CD4-positive, alpha-beta T cell treated with Interleukin-21 for 1 hour (primary cell): ENCODE measurements at places on chromosomes 5 and 9.

DNA sequence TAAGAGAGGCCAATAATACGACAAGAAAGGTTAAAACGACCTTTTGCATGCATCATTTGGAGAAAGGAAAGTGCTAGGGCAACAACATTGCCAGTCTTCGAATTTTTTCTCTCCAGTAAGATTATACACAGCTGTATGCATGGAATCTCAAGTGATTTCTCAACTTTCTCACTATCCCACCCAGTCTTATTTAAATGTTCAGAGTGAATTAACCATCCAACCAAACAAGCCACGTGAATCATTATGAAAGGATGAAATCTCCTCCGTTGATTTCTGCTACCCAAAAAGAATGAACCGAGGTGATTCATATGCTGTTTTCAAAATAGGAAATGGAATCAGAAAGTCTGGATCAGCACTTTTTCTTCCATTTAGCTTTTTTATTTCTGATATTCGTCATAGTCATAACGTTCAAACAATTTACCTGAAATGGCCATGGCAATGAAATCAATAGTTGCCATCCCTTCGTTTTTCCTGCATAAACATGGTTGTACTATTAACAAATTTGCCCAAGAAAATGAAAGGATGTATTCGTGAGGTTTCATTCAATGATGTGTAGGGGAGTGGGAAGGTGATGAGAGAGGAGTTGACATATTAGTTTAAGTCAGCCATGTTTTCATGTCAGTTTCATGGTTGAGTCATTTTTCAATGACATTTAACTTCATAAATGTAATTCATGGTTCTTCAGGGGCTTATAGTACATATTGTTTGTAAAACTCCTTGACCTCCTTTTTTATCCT, 170.9 kb upstream of the WWC1 start:
- DNase-seq, result no peak

- DNase-seq, result no peak
Measured at GRCh38 chr9:76751001-76751400, 13.2 kb upstream of the PCA3 start.

DNA sequence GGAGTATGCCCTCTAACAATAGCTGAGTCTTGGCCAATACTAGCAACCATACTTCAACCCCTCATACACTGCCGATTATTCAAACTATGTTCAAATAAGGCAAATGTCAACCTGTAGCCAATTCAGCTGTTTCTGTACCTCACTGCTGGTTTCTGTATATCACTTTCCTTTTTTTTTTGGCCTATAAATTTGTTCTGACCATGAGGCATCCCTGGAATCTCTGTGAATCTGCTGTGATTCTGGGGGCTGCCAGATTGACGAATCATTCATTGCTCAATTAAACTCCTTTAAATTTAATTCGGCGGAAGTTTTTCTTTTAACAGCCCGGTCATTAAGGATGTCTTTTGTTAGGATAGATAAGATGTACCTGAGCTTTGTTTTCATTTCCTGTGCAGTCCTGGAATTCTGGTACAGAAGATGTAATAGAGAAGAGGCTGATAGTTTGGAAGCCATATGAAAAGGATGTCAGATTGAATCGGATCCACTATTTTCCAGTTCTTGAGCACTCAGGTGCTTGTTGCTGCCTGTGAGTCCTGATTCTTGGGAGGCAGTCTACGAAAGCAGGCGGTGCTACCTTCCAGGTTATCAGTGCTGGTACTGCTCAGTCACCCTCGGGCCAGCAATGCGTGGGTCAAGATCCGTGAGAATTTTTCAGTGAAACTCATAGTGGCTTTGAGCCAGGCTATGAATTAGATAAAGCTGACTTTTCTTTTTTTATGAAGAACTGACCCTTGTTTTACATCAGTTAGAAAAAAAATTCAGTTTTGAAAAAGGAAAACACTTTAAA, 106.2 kb upstream of the TUT7 start:
- DNase-seq, result no peak

DNA sequence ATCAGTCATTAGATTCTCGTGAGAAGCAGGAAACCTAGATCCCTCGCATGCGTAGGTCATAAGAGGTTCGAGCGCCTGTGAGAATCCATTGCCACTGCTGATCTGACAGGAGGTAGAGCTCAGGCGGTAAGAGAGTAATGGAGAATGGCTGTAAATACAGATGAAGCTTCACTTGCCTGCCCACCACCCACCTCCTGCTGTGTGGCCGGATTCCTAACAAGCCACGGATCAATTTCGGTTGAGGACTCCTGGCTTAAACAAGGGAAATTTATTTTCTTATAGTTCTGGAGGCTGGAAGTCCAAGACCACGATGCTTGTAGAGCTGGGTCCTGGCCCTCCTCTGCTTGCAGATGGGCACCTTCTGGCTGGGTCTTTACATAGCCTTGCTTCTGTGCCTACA, 200.4 kb downstream of the PCSK5 start:
- DNase-seq, result no peak

DNA sequence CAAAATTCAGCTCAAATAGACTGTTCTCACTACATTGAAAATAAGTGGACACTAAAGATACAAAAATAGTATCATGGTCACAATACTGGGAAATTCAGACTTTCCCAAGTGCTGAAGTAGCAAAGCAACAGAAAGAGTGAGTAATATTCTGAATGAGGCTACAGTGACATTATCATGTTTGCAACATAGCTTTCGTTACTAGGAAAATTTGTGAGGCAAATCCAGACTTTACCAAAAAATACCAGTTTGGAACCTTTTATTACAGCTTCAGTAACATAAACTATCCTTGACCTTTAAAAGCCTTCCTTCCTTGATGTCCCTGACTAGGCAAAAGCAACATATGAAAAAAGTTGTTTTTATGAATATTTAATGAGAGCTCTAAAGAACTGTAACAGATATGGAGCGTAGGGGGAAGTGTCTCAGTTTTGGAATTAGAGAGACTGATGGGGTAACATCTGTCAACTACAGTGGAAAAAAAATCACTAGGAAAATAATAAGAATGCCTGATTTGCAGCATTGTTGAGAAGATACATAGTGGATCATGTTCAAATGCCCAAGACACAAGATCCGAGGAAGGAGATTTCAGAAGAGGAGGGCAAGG, 312.9 kb downstream of the ADGRV1 start:
- no peak for DNase-seq

- no peak for DNase-seq
Measured at GRCh38 chr9:128454991-128455390, 815 bp upstream of the ODF2 start.

GRCh38 chr5:67190861-67191260, 5.7 kb downstream of the CD180 start:
- DNase-seq, result no peak

GRCh38 chr5:50856401-50857119, 190.1 kb downstream of the PARP8 start:
- DNase-seq, result no peak

DNA sequence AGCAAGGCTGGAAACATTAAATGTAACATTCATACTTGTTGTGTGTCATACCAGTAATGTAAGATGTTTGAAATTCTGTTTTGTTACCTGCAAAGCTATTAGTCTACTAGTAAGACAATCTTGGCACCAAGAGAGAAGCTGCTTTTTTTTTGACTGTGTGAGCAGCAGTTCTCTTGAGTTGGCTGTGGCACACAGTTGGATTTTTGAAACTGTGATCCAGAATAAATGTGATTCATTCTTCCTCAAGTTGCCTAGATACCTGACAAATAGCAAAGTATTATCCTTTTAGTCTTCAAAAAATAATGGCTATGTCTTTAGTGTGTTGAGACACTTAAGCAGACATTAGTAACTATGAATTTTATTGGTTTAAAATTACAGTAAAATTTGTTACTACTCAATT, 57.2 kb upstream of the HAPLN1 start:
- DNase-seq, result no peak

DNA sequence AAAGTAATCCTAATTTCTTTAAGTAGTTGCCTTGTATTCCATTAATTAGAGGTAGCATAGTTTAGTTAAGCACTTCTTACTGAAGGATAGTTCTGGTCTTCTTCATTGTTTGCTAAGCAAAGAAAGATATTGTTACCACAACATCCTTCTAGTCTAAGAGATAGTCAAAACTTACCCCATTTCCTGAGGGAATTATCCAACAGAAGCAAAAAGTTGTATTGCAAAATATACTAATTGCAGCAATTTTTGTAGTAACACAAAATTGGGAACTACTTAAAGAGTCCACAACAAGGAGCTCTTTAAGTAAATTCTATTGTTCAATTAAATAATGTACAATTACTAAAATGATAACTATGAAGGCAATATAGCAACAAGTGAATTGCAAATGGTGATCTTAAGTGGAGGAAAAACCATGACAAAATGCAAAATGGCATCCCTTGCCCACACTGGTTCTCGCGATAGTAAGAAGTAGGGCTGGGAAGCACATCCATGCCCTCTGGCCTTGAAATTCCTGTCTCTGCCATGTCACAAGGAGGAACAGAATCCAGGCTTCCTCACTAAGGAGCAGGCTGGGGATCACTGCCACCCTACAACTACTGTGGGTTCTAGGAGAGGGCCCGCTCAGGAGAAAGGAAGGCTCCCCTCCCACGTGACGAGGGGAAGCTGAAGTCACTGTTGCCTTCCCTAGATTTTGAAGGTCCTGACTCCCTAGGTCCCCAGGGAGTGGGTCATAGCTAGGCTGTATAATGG, 23.3 kb upstream of the MEGF9 start:
- DNase-seq, result no peak

- no peak for DNase-seq
Measured at GRCh38 chr5:140287801-140288521, 14.9 kb downstream of the PFDN1 start.

DNA sequence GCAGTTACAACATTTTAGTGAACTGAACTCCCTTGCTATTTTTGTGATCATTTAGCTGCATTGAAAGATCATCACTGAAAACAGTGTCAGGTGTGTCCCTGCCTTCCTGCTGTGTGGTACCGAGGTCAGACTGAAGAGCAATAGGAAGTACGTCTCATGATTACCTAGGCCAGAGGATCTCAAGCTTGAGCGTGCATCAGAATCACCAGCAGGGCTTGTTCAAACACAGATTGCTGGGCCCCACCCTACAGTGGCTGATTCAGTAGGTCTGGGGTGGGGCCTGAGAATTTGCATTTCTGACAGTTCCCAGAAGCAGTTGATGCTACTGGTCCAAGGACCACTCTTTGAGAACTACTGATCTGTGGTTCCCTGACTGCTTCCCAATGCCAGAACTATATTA, 159.6 kb downstream of the ACTL7B start:
- DNase-seq, result no peak

- DNase-seq, result peak; percentile 24
Measured at GRCh38 chr5:14676320-14676719, 11.8 kb downstream of the OTULIN start.

DNA sequence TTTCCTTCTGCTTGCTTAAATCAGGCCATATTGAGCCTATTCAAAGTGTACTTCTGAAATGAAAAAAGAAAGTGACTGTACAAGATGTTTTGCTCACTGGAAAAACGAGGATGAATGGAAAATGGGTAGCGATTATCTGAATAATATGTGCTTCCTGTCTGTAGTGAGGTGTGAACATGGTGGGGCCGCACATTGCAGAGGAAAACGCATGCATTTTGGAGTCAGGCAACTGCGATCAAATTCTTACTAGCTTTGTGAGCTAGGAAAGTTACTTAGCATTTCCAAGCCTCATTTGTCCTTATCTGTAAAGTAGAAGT, 73.0 kb upstream of the PRSS3 start:
- DNase-seq, result no peak

- no peak for DNase-seq
Measured at GRCh38 chr9:6029604-6030274, 14.3 kb upstream of the RANBP6 start.

DNA sequence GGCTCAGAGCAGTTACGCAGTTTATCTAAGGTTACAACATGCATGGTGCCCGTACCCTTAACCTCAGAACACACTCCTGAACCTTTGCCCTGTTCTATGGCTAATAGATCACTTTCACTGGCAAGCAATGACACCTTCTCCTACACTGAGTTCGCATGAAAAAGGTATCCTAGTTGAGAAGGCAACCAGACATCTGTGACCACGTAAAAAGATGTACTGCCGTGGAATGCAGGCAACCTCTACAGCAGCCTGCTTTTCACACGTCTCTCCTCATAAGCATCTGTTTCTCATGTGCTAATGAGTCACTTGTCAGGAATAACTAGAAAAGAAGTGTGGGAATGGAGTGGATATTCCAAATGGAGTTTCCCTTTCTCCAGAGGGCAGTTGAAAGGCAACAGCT, 71.4 kb downstream of the FBXO38 start:
- DNase-seq, result no peak

- DNase-seq, result no peak
Measured at GRCh38 chr9:127116088-127116726, 6.2 kb downstream of the ANGPTL2 start.

DNA sequence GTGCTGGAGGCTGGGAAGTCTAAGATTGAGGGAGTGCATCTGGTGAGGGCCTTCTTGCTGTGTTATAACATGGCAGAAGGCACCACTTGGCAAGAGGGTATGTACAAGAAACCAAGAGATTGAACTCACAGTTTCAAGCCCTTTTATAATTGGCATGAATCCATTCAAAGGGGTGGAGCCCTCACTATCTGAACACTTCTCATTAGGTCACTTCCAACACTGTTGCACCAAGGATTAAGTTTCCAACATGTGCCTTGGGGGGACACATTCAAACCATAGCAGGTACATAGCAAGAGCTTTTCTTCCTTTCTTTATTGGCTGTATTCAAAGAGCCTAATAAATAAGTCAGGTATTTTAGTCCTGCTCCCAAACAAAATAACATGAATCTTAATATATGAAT, 62.7 kb downstream of the PRELID2 start:
- DNase-seq, result no peak

GRCh38 chr5:45225571-45226031, 416.9 kb downstream of the MRPS30 start:
- no peak for DNase-seq

GRCh38 chr9:78821126-78821822, 524.3 kb downstream of the PSAT1 start:
- DNase-seq, result peak; percentile 37

DNA sequence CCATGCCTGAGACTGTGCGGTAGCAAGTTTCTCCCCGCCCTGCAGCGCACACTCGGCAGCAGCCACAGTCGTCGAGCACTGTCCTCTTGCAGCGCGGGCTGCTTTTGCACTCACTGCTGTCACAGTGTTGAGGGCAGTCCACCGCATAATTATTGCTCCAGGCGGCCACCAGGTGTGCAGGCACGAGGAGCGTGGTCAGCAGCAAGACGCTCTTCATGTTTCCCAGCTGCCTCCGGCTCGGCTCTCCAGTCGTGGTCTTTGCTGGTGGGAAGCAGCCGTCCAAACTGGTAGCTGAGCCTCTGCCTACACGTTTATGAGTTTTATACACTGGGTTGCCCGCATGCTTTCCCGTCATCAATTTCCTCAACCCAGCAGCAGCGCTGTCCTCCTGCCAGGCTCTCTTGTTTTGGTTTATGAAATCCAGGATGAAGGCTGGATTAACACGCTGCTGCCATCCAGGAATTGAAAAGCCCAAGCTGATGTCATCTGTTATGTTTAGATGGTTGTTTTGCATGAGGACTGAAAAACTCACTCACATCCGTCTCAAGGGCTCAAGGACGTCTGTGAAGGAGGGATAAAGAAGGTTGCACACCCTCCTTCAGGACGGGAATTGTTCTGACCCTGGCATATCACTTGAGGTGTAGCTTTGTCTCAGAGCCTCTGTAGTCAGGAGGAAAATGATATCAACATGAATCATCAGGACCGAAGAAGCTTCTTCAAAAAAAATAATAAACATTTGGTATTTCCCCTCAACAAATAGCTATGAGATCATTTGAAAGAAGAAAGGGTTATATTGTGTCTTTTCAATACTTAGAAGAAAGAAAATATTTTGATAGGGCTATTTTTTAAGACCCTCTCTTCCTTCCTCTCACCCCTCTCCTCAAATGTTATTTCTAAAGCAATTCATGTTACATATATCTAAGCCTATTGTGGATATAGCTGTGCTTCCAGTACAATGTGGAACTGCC, at the start of gene ESM1:
Gene ESM1, minus strand, starts transcription at position 293 of the 968 bp plus-strand sequence. Its CDS starts 76 bp downstream, at position 217.
- no peak for DNase-seq

- peak; percentile 74 for DNase-seq
Measured at GRCh38 chr9:6715755-6716643, 41.8 kb upstream of the KDM4C start.
